Globus pallidus (tissue), 1 donor: ENCODE measurements at places on chromosomes 11 and 22.

GRCh38 chr22:26679003-26679629 lies 21.7 kb downstream of the MIAT start:
- DNase-seq: peak; percentile 65

DNA sequence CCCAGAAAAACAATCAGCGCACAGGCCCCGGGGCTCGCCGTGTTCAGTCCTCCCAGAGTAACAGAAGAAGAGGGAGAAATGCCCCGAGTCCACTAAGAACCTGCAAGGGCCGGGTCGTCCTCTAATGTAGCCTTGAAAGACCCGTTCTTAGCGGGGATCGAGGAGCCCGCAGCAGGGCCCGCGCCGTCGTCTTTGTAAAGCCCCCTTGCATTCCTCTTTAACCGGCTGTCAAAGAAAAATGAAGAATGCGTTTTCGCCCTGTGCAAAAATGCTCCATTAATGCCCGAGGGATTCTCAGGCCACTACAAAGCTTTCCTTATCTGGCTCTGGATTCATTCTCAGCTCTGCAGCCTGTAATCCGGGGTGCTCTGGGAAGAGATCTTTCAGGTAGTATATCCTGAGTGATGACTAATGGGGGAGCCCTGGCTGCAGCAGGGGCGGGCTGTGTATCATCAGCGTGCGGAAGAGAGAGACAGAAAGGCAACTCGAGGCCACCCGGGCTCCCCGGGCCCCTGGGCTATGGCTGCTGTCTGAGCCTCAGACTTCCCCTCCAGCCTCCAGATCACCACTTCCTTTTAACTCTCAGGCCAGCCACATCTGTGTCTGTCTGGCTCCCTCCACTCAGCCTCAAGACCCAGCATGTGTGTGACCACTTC lies 78.2 kb downstream of the FBLN1 start:
- no peak for DNase-seq

DNA sequence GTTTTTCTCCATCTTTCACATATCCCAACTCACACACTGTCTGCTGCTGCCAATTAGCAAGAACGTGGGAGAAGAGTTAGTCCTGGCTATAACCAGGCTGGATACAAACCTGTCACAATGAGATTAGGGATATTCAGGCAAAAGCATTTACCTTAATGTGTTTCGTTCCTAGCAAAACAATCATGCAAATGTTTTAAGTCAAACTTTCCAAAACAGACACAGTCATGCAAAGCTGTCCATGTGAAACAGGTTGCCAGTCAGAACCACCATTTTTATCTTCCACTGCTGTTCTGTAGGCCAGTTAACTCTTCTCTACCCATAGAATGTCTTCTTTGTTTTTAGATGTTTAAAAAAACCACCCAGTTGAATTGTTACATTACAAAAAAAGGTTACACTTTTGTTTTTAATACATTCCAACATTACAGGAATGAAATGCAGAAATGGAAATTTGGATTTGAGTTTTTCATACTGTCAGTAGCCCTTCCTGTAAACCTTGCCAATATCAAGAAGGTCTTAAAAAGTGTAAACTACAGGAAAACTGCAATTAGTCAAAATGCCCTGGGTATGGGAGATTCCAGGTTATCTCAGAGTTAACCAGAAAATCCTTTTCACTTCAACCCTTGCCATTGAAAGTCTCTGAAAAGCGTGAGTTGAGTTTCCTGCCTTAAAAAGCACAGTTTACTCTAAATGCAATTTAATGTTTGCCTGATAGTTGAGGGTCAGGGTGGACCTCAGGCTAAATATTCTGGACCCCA lies 34.2 kb upstream of the LDLRAD3 start:
- no peak for DNase-seq

- DNase-seq: no peak
Measured at GRCh38 chr11:16456366-16456765, 100.0 kb upstream of the SOX6 start.

GRCh38 chr22:27750584-27751265 lies 50.8 kb downstream of the MN1 start:
- DNase-seq: no peak

DNA sequence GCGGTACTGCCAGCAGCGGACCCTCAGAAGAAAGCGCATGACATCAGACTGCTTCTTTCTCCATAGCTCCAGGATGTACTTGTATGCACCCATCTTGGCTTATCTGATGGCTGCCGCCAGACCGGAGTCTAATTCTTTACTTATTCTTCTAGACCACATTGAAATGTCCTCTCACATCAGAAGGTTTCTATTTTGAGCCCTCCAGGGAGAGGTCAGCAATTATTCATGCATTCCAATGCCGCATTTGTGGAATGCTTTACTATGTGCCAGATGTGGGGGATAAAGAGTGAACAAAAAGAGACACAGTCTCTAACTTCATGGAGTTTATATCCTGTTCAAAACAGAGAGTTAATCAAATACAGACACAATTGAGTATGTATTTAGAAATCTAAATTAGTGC lies 230.1 kb downstream of the MIAT start:
- DNase-seq: no peak

DNA sequence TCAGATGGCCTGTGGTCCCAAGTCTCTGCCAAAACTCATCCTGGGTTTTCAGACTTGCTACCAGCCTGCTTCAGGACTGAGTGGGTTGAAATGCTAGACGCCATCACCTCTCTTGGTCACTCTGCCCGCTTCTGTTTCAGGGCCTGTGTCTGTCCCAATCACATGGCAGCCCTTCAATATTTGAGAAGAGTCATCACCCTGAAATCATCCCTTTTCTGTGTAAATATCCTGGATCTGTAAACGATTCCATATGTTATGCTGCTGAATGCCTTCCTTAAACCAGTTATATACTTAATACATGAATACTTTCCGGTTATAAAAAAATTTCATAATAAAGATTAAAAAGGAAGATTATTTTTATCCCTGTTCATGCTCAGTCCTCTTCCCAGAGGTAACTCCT lies 39.8 kb upstream of the TLCD5 start:
- DNase-seq: no peak

DNA sequence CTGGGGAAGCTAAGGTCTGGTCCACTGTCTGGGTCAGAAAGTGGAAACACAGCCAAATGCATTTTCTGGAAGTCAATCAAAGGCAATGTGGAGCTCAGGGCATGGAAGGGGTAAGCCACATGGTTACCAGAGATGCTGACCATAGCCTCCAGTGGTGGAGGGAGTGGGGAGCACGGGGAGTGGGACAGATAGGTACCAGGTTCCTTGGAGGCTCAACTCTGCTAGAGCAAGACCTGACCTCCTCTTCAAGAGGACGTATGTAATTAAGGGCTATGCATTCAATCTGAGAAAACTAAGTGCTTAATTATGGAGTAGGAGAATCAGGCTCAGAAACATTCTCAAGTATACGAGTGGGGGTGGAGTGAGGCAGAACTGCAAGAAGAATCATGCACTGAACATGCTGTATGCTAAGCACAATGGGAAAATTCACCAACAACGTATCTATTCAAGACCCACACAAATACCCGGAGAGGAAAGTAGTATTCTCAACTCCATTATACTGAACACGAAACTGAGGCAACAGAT lies 65.2 kb upstream of the PHOX2A start:
- no peak for DNase-seq

GRCh38 chr22:17074648-17075002 lies 10.2 kb upstream of the IL17RA start:
- no peak for DNase-seq

- no peak for DNase-seq
Measured at GRCh38 chr11:128942817-128943427, at the start of gene TP53AIP1. TP53AIP1 (minus strand) TSS chr11:128942871; CDS start chr11:128937818, 5,053 bp downstream.

GRCh38 chr11:122441666-122442035 lies 213.9 kb upstream of the UBASH3B start:
- DNase-seq: peak; percentile 69

DNA sequence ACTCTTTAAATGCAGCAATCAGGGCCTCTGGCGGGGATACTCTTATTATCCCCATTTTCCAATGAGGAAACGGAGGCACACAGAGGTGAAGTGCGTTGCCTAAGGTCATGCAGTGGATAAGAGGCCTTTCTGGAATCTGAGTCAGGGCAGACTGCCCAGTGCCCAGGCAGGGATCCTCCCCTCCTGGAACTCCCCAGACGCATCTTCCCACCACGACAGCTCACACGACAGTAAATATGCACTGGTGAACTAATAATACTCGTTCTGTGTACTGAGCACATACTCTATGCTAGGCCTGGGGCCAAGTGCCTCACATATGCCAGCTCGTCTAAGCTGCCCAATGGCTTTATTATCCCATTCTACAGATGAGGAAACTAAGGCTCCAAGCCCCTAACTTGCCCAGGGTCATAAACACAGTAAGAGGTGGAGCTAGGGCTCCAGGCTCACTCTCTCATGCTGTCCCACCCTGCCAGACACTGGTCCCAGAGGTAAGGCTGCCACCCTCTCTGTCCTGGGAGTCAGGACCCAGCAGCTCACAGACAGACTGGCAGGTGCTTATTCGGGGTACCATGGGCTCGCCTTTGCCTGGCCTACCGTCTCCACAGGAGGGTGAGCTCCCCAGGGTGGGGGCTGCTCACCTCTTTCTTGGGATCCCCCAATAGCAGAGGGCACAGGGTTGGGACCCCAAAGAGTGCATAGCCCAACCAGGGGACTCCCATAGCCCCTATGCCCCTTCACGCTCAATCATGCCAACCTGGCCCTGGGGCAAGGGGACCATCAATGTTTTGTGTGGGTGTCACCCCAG lies 2.3 kb downstream of the IL2RB start:
- DNase-seq: no peak

GRCh38 chr11:113817162-113817561 lies 37.6 kb downstream of the CLDN25 start:
- no peak for DNase-seq

DNA sequence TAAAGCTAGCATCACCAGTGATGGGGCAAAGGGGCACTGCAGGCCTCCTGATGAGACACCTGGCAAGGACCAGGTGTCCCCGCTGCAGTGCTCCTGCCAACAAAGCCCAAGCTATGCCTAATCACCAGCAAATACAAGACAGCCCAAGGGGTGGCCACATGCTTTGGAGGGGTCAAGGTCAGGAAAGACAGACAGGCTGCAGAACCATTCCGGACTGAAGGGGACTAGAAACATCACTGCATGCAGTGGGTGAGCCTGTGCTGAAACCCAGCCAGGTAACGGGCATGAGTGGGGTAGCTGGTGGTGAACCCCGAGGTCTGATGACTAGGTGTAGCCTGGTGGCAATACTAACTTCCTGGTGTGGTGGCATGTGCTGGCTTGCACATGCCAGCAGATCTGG lies 111.1 kb downstream of the MED15 start:
- no peak for DNase-seq

DNA sequence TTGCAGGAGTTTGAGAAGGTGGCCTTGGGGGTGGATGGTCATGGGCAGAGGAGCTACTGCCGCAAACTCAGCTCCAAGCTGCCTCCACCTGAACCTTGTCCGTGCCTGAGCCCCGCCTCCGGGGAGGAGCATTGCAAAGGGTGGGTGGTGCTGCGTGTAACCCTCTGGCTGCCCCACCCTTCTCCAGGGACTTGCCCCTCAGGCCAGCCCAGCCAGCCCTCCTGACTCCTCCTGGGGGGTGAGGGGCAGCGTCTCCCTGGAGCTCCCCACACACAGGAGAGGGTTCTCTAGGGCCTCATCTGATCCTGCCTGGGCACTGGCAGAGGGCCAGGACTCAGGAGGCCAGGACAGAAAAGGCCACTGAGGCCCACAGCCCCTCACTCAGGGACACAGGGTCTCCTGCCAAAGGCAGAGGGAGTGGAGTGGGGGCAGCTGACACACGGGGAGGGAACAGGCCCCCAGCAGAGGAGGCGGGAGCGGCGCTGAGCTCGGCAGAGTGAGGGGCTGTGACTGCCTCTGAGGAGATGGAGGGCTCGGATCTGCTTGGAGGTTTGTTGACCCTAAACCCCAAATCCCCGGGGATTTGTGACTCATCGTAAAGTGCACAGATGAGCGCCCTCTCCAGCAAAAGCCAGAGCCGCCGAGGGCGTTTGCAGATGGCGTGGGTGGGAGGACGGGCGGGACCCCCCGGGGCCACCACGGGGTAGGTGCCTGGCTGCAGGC lies 12.8 kb downstream of the BRSK2 start:
- no peak for DNase-seq

GRCh38 chr11:134393638-134394037 lies 18.4 kb downstream of the B3GAT1 start:
- peak; percentile 74 for DNase-seq

DNA sequence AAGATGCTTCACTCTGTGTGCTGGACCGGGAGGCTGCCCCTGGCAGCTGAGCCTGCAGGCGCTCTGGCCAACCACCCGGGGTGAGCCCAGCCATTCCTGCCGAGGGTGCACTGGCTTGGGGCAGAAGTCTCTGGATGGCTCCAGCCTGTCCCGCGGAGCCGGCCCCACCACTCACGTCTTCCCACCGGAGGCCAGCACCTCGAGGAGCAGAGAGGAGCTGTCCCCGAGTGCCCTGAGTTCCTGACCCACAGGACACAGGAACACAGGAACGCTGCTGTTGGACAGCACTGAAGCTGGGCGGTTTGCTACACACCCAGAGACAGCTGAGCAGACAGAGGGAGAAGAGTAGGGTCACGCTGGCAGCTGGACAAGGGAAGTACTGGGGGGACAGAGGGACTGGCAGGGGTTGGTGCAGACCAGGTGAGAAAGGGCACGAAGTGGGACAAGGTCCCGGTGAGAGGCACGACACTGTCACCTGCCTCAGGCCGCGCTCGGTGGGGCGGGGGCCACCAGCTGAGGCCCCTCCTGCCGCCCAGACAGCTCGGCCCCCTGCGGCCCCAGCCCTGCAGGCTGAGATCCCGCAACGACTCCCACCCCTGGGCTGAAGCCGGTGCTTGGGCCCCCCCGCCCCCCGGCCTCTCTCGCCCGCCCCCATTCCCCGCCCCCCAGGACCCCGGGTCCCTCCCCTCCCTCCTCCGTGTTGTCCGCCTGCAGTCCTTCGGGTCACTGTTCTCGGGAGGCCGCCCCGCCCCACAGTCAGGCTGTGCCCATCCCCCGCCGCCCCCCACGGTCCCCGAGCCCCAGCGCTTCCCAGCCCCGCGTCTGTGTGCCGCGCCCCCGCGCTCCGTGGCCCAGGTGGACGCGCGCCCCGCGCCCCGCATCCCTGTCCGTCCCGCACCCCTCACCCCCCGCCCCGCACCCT lies 624 bp upstream of the B4GALNT4 start:
- peak; percentile 31 for DNase-seq

- no peak for DNase-seq
Measured at GRCh38 chr11:72100009-72100408, 3.1 kb downstream of the LAMTOR1 start.

GRCh38 chr11:898540-899190 lies 11.9 kb downstream of the CHID1 start:
- no peak for DNase-seq

DNA sequence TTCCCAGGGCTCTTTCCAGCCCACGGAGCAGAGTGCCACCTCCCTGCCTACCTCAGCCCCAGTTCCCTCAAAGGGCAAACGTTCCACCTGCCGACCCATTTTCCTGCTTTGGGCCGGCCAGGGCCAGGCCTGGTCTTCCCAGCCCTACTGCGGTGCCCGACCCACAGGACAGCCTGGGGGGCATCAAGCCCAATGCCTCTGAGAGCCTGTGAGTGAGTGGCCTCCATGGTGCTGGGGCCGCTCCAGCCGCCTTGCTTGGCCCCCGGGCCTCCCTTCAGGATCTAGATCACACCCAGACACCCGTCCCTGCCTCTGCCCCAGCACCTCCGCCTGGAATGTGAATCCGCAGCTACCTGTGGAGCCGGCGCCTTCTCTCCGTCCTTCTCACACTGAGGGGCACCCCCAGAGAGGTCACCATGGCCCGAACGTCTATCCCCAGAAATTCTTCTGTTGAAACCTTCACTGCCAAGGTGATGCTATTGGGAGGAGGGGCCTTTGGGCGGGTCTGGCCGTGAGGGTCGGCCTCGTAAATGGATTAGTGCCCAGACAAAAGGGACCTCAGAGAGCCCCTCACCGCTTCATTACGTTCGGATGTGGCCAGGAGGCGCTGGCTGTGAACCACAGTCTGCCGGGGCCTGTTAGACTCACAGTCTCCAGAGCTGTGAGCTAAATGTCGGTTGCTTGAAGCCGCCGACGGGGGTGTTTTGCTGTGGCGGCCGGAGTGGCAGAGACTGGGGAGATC lies 36.2 kb upstream of the BRSK2 start:
- no peak for DNase-seq
